Renal pelvis (tissue), 12 donors: ENCODE measurements at places on chromosomes 6 and 20.
A peak's percentile ranks its signal among the peaks of the same experiment; 100 is the strongest.

DNA sequence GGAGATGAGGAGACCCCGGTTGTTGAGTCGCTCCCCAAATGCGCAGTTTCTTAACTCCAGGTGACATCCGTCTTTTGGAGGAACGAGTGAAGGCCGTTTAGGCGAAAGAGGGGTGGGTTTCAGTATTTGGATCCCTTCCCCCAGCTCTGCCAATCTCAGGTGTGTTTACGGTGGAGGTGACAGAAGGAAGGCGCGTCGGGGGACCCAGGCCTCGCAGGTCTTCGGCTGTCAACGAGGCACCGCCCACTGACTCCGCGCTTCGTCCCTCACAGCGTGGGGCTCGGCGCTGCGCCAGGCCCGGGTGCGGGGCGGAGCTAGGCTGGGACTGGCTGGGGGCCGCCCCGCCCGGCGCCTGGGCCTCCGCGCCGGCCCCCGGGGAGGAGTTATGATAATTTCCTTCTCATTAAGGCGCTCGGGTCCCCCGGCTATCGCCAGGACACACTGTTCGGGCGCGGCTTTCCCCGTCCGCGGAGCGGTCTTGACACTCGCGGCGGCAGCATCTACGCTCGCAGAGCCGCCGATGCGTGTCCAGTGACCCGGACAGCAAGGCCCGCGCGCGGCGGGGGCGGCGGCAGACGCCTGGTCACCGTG lies at the start of gene TFAP2C:
Gene TFAP2C (plus strand): TSS at position 434 of the 591 bp plus-strand sequence. CDS start 239 bp downstream, outside the sequence.
- DNase-seq: no peak

GRCh38 chr6:128599036-128599435 lies 78.6 kb upstream of the PTPRK start:
- DNase-seq: no peak

GRCh38 chr20:53808733-53809132 lies 215.1 kb upstream of the ZNF217 start:
- DNase-seq: no peak

DNA sequence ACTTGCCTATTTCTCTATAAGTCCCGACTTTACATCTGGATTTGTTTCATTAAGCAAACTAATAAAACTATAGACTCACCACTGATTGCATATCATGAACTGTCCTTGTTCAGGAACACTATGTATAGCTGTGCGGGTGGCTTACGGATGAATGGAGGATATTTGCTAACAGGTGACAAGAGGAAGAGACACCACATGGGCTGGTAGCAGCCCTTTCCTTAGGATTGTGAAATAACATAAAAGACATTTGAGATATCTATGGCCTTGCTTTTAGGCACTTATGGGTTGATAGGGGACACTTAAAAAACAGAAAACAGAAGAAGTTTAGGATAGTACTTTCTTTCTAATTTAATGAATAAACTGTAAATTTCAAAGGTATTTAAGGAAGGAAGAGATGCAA lies 5.0 kb upstream of the CAP2 start:
- DNase-seq: no peak

DNA sequence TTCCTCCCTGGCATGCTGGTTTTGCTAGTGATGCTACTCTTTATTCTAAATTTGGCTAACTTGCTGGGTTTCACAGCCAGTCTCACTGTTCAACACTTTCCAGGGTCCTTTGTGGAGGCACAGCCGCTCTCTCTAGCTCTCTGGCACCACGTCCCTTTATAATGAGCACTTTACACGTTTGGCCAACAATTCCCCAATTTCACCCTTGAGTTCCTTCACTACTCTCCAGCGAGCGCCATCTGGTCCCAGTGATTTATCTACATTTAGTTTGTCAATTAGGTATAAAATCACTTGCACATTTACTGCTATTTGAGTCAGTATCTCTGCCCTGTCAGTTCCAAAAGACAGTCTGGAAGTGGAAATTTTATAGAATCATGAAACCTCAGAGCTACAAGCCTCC lies 241.9 kb upstream of the MOCS1 start:
- no peak for DNase-seq

DNA sequence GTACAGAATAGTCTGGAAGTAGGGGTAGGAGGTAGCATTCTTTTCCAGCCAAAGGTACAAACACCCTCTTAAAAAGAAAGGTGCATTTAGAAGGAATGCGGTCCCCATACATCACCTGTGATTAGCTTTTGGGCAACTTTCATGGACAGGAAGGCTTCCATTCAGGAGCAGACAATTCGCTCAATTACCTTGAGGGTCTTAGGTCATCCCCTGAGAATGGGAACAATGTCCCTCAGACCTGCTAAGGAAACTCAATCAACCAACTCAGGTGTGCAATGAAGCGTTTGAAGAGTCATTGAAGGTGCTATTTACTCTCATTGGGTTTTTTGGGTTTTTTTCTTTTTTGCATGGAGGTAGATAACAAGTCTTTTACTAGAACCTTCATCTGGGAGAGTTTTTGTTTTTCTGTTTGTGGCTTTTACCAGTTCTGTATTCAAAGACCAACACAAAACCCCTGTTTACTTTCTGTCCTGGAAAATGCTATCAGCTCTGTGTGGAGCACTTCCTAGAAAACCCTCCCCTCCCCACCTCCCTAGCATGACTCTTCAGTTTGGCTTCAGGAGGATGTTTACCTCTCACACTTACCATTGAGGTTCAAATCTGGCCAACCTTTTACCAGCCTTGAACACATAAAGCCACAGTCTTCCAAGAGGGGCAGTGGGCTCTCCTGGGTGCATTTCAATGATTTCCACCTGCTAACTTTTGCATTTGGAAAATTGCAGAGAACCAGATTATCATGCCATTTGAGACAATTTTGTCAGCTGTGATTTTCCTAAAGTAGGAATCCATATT lies 271.2 kb upstream of the PRDM1 start:
- DNase-seq: no peak

DNA sequence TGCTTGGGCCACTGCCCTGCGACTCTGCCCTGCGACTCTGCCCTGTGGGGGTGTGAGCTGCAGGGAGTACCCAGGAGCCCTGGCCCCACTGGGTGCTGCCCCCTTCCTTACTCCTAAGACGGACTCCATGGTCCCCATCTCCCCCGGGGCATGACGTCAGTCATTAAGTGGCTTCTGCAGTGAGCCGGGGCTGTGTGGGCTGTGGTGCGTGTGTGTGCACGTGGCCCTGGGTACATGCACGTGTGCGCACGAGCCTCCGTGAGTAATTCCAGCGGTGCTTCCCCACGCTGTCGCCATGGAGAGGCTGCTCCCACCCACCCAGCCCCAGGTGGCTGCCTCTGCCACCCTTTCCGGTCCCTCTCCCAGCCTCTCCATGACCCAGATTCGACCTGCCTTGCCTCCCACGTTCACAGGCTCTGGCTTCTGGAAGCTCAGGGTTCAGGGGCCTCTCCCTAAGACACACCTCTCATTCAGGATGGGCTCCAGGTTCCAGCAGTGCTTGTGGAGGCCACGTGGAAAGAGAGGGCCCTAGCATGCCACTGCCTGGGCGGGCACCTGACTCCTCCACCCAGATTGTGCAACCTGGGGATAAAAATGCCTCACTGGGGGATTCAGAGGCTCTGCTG lies 88.3 kb downstream of the DLGAP4 start:
- peak; percentile 44 for DNase-seq

- DNase-seq: no peak
Measured at GRCh38 chr6:44217332-44218143, 812 bp downstream of the MYMX start.

DNA sequence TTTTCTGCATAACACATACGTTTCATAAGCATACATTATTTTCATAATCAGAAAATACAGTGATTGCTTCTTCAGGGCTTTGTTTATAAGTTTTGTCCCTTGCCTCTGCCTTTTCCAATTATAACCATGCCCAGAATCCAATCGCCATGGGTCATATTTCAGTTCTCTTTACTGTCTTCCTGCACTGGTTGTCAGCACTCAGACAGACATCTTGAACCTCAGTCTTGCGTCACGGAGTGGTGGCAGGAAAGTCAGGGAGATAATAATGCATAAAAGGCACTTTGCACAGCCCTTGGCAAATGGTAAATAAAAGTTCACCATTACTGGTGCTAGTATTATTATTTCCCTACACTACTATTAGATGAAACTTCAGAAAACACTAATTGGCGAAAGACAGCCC lies 7.2 kb downstream of the KIF16B start:
- DNase-seq: no peak

GRCh38 chr20:16451001-16451400 lies 122.2 kb downstream of the KIF16B start:
- DNase-seq: no peak

DNA sequence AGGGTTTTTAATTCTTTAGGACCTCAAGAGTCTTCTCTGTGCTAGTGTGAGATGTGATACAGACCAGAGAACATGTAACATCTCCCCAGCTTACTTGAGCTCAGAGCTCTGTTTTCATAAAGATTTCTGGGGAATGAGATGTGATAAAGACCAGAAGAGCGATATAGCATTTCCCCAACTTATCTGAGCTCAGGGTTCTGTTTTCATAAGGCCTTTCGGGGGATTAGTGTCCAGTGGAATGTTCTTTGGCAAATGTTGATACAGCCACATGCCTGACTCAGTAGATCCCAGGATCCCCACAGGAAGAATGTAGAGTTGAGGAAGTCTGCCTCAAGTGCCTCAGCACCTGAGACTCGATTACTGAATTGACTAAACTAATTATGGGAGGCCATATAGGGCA lies 18.7 kb upstream of the TOP1 start:
- no peak for DNase-seq

DNA sequence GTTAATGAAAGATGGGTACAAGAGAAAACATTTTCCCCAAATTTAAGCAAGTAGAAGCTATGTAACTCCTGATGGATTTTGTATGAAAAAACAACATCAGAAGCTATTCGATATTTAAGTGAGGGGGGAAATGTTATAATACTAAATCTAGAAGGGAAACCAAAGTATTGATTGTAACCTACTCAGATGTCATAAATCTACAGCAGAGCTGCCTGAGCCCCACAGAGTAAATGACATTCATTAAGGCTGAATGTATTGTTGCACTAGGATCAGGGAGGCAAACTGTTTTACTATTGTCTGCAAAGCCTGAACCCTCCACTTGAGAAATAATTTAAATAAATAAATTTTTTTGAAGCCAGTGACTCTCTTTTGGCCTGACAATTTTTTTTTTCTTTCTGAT lies 19.3 kb downstream of the ANKRD6 start:
- DNase-seq: no peak

DNA sequence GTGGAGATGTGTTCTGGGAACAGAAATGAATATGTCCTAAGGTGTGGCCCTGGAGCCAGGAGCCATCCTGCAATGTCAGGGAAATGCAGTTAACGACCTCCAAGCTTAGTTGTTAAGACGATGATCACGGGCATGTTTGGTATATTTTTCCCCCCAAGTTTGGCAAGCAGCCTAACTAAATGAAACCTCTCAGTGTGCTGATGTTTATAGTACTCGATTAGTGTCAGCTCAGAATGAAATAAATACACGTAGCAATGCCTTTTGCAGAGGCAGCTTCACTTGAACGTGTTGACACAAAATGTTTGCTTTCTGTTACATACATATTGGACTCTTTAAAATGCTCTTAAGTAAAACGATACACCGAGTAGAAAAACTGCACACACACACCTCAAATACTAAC lies 76.2 kb upstream of the OLIG3 start:
- no peak for DNase-seq

GRCh38 chr6:35025232-35026188 lies 115.6 kb downstream of the TCP11 start:
- no peak for DNase-seq

DNA sequence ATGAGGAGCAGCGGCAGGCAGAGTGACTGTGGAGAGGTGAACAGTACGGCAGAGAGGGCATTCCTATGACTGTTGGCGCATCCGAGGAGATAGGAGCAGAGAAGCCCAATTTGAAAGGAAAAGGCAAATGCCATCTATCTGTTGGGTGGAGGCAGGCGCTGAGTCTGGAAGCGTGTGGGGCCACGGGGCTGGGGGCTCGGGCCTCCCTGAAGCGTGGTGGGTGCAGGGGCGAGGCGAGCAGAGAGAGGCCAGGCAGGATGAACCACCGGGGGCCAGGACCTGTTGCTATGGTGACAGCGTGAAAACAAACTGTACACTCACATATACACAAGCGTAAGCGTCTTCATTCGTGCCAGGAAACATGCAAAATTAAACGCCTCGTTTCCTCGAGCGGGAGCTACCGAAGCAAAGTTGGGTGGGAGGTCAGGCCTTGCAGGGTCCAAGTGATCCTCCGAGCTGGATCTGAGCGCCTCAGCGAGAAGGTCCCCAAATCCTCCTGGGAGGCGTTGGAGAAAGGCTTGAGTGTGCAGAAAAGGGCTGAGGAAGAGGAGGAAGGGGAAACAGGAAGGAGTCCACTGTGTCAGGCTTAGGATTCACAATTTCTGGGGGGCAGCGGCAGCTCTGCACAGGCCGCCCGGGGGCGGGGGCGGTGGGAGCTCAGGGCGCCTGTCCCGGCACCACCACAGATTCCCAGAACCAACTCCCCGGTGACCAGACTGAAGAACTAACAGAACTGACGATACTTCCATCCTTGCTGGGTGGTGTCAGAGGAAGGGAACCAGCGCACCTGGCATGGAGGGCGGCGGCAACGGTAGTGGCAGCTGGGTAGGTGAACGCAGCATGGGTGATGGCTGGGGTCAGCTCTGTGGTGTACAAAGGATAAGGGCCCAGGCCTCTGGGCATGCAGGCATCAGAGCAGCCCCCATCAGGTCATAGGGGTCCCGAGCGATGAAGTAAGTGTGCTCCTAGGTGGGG lies 68.2 kb downstream of the KHDC1L start:
- DNase-seq: no peak

DNA sequence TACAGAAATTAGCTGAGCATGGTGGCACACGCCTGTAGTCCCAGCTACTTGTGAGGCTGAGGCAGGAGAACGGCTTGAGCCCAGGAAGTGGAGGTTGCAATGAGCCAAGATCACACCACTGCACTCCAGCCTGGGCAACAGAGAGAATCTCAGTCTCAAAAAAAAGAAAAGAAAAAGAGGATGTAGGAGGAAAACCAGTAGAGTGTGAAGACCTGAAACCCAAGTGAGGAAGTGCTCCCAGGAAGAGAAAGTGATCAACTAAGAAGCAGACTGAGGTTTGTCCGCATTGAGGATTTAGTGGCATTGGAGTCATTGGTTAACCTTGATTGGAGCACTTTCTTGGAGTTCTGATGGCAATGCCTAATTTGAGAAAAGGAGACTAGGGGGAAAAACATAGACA lies 20.6 kb upstream of the TASP1 start:
- no peak for DNase-seq

GRCh38 chr20:42901689-42902440 lies 287.8 kb downstream of the PTPRT start:
- no peak for DNase-seq

- DNase-seq: no peak
Measured at GRCh38 chr20:45410887-45411286, 2.8 kb downstream of the DBNDD2 start.

GRCh38 chr6:33717934-33718455 lies 6.5 kb upstream of the UQCC2 start:
- DNase-seq: no peak

DNA sequence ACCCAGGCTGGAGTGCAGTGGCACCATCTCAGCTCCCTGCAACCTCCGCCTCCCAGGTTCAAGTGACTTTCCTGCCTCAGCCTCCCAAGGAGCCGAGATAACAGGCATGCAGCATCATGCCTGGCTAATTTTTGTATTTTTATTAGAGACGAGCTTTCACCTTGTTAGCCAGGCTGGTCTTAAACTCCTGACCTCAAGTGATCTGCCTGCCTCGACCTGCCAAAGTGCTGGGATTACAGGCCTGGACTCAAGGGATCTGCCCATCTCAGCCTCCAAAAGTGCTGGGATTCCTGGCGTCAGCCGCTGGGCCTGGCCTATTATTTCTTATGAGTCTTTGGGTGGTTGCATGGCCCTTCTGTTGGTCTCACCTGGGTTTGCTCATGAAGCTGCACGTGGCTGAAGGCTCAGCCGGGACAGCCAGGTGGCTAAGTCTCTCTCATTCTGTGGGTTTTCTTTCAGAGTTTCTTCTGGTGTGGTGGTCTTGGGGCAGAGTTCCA lies 45.6 kb upstream of the NCOA3 start:
- no peak for DNase-seq

GRCh38 chr20:24148372-24148771 lies 159.8 kb upstream of the GGTLC1 start:
- DNase-seq: no peak
